ENCODE measurements at places on chromosomes 11 and 22. TPM values are rescaled to one million over a fixed set of nuclear protein-coding genes. Genes with fewer than 3 reads are reported as not detected.

Gene CAPRIN1
- total RNA-seq = 164 TPM

Gene GTSE1
- 0.43 TPM for total RNA-seq

Gene SCN3B
- total RNA-seq = 3.2 TPM

Gene CDC42BPG
- total RNA-seq = 20.9 TPM

Gene PDE2A
- 27.3 TPM for total RNA-seq

Gene CLDN5
- total RNA-seq = 274 TPM

Gene PIK3C2A
- total RNA-seq = 96.8 TPM

Gene TMEM179B
- 52.4 TPM for total RNA-seq

Gene TMEM191B
- 2.1 TPM for total RNA-seq

Gene TREH
- total RNA-seq = 0.46 TPM

Gene CTSF
- total RNA-seq = 37.0 TPM

Gene DCPS
- 15.5 TPM for total RNA-seq

Gene GAS2L1
- 27.2 TPM for total RNA-seq
